ENCODE measurements at places on chromosomes 13 and 19. TPM values are rescaled to one million over a fixed set of nuclear protein-coding genes. Genes with fewer than 3 reads are reported as not detected.

DNA sequence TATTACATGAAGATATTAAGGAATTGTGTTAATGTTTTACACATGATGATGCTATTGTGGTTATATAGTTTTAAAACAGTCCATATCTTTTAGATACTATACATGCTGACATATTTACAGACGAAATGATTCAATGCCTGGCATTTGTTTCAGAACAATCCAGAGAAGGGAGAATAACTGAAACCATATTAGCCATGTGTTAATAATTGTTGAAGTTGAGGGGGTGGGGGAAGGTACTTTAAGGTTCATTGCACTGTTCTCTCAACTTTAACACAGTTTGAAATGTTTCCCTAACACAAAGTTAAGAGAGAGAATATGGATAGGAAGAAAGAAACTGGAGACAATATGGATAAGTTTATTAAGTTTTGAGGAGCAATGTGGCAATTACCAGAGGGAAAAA, 5.8 kb downstream of the CRYL1 start:
- H3K27ac ChIP-seq: no peak overlapping the region
- H3K4me3 ChIP-seq: no peak overlapping the region
- DNase-seq: no peak
- H3K36me3 ChIP-seq: no peaks in the 10 kb centered on the region
- H3K27me3 ChIP-seq: no peaks in the 10 kb centered on the region

DNA sequence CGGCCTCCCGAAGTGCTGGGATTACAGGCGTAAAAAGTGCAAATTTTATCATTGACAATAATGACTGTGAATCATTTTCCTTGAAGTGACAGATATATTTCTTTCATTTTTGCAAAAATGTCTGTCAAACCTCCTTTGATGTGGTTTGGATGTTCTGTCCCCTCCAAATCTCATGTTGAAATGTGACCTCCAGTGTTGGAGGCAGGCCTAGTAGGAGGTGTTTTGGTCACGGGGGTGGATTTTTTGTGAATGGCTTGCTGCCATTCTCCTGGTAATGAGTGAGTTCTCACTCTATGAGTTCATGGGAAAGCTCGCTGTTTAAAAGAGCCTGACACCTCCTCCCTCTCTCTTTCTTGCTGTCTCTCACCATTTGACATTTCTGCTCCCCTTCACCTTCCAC, 5.5 kb upstream of the SLC1A6 start:
- H3K27me3 ChIP-seq: peaks cover 20% of the 10 kb centered on the region
- no peaks in the 10 kb centered on the region for H3K36me3 ChIP-seq
- H3K27ac ChIP-seq: no peak overlapping the region
- no peak for DNase-seq
- H3K4me1 ChIP-seq: no peaks in the 10 kb centered on the region
- no peak overlapping the region for H3K4me3 ChIP-seq

DNA sequence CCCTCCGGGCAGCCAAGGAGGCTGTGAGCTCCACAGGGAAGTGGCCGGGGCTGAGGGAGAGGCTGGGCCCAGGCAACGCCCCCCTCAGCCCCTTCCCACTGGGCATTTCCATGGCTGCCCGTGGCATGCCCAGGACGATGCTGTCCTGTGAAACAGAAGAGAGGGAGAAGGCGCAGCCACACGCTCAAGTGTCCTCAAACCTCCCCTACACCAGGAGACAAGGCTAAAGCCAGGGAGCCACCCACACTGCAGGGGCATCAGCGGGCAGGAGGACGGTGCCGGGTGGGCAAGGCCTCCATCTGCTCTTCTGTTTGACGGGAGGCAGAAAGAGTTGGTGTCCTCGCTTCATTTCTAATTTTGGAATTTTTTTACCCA, 14.2 kb upstream of the PROZ start:
- no peaks in the 10 kb centered on the region for H3K36me3 ChIP-seq
- no peaks in the 10 kb centered on the region for H3K27me3 ChIP-seq
- no peak overlapping the region for H3K27ac ChIP-seq
- no peak overlapping the region for H3K4me3 ChIP-seq
- no peaks in the 10 kb centered on the region for H3K4me1 ChIP-seq

GRCh38 chr19:47886010-47886559, at the start of gene SULT2A1:
Gene SULT2A1 (minus strand): TSS chr19:47886315. CDS start chr19:47886257, 58 bp downstream.
- H3K4me1 ChIP-seq: no peaks in the 10 kb centered on the region
- H3K27me3 ChIP-seq: no peaks in the 10 kb centered on the region
- no peak for DNase-seq
- H3K36me3 ChIP-seq: no peaks in the 10 kb centered on the region

DNA sequence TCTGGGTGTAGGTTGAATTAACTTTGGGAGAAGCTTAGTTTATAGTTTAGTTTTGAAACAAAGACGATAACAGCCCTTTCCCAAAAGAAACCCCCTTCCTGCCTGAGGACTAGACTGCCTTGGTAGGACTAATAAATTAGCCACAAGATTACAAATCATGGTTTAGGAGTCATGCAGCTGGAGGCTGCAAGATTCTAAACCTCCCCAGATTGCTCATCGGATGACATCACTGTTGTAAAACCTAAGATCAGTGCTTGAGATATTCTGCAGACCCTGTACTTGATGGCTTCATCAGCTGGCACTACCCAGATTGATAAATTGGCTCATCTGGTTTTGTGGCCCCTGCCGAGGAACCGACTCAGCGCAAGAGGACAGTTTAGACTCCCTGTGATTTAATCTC, 35.9 kb upstream of the MPHOSPH8 start:
- H3K36me3 ChIP-seq: no peaks in the 10 kb centered on the region
- peaks cover 21% of the 10 kb centered on the region for H3K27me3 ChIP-seq
- no peak for DNase-seq
- H3K4me1 ChIP-seq: peaks cover 4% of the 10 kb centered on the region

DNA sequence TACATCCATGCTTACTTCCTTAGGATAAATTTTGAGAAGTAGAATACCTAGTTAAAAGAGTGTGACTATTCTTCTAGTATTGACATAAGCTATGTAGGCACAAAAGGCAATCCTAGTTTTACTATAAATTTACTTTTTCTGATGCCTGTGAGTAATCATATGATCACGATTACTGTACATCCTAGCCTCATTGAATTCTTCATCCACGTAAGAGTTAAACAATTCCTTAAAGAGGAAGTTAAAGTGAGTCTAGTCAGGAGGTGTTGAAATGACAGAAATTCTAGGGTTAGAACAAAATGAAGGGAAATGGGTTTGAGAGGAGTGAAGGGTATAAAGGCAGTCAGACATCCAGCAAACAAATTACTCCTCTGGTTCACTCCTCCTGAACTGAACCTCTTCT, at the start of gene ACOD1:
Gene ACOD1 (plus strand): TSS at position 363 of the 400 bp plus-strand sequence. CDS start 48 bp downstream, outside the sequence.
- no peak within 1 kb of the TSS for H3K4me3 ChIP-seq
- no peaks in the 10 kb centered on the region for H3K4me1 ChIP-seq
- DNase-seq: no peak

DNA sequence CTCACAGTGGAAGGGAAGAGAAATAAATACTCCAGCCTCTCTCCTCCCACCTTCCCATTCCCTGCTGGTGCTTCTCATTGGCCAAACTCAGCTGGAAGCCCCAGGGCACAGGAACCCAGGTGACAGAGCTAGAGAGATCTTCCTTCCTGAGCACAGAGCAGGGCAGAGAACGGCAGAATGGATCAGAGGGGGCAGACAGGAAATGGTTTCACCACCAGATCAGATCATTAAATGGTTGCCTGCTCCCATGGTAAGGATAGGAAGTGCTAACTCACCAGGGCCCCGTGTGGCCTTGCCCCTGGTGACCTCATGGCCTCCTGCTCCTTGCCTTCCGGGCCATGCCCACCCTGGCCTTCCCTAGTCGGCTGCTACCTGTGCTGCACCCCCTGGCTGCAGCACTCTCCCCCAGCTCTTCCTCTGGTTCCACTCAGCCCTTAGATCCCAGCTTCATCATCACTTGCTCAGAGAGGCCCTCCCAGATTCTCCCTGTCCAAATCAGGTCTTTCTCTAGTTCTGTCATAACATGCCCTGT, 108.7 kb downstream of the DPF1 start:
- no peak for DNase-seq
- no peak overlapping the region for H3K4me3 ChIP-seq
- H3K27ac ChIP-seq: no peak overlapping the region
- no peaks in the 10 kb centered on the region for H3K27me3 ChIP-seq
- no peaks in the 10 kb centered on the region for H3K4me1 ChIP-seq

DNA sequence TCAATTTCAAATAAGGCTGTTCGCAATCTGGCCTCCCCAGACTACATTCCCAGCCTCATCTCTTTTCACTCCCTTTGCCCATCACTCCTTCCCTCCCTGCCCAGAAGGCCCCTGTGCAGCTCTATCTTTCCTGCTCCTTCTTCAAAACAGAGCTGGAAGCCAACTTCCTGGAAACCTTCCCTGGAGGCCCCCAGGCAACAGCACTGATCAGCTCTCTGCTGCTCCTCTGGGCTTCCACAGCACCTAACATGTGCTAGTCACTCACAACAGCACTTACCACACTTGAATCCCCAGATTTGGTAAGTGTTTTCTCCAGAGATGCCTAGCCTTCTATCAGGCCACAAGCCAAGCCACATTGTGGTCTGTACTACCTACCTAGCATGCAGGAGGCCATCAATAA, 9.5 kb downstream of the SMAD9 start:
- no peaks in the 10 kb centered on the region for H3K27me3 ChIP-seq
- DNase-seq: no peak
- no peaks in the 10 kb centered on the region for H3K36me3 ChIP-seq
- H3K4me1 ChIP-seq: no peaks in the 10 kb centered on the region
- H3K4me3 ChIP-seq: no peak overlapping the region
- no peak overlapping the region for H3K27ac ChIP-seq

DNA sequence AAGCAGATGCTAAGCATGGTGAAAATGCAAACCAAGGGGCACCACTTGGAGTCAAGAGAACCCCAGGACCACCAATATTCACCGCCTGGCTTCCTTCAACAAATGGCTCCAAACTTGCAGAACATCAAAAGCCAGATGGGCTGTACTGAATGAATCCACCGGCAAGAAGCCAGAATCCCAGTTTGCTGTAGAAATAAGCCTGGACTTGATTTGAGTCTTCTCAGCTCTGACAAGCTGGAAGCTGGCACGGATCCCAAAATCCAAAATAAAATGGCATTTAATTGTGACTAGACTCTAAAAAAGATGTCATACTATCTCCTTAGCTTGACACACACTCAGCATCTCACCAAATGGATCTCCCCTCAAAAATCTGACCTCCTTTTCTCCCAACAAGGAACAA, 11.9 kb downstream of the EFNB2 start:
- H3K4me3 ChIP-seq: no peak overlapping the region
- no peak for DNase-seq
- H3K36me3 ChIP-seq: no peaks in the 10 kb centered on the region
- no peaks in the 10 kb centered on the region for H3K27me3 ChIP-seq
- no peak overlapping the region for H3K27ac ChIP-seq
- peaks cover 11% of the 10 kb centered on the region for H3K4me1 ChIP-seq

- peaks cover 3% of the 10 kb centered on the region for H3K4me1 ChIP-seq
- peaks cover 23% of the 10 kb centered on the region for H3K36me3 ChIP-seq
- peaks cover 24% of the 10 kb centered on the region for H3K27me3 ChIP-seq
Measured at GRCh38 chr19:18895824-18896341, at the start of gene CERS1. Gene CERS1 (minus strand): TSS chr19:18896158. CDS start chr19:18896072, 86 bp downstream.

GRCh38 chr13:75804605-75805004, 168.5 kb downstream of the LMO7 start:
- H3K27me3 ChIP-seq: no peaks in the 10 kb centered on the region
- peaks cover 7% of the 10 kb centered on the region for H3K4me1 ChIP-seq
- no peak overlapping the region for H3K27ac ChIP-seq
- DNase-seq: no peak
- peaks cover 30% of the 10 kb centered on the region for H3K36me3 ChIP-seq

GRCh38 chr19:30144802-30145201, 202.8 kb downstream of the URI1 start:
- H3K27ac ChIP-seq: no peak overlapping the region
- no peaks in the 10 kb centered on the region for H3K27me3 ChIP-seq
- no peak overlapping the region for H3K4me3 ChIP-seq
- no peaks in the 10 kb centered on the region for H3K4me1 ChIP-seq
- DNase-seq: no peak

GRCh38 chr19:30634131-30634830, 262.1 kb downstream of the ZNF536 start:
- no peak overlapping the region for H3K27ac ChIP-seq
- no peaks in the 10 kb centered on the region for H3K36me3 ChIP-seq
- no peak for DNase-seq
- no peaks in the 10 kb centered on the region for H3K27me3 ChIP-seq

GRCh38 chr19:13913352-13913751, 7.4 kb downstream of the CC2D1A start:
- no peaks in the 10 kb centered on the region for H3K27me3 ChIP-seq
- H3K27ac ChIP-seq: no peak overlapping the region
- peaks cover 63% of the 10 kb centered on the region for H3K36me3 ChIP-seq

DNA sequence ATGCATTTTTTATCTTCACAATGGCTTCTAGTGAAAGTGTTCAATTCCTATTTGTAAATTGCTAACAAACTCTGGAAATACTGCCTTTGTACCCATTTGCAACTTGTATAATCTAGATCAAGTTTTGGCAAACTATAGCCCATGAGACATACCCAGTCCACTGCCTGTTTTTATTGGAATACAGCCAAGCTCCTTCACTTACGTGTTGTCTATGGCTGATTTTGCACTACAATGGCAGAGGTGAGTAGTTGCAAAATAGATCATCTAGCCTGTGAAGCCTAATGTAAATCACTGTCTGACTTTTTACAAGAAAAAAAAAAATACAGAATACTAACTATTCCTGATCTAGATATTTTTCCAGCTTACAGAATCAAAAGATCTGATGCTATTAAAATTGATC, 37.1 kb downstream of the DZIP1 start:
- H3K27ac ChIP-seq: no peak overlapping the region
- no peak overlapping the region for H3K4me3 ChIP-seq
- no peak for DNase-seq
- no peaks in the 10 kb centered on the region for H3K36me3 ChIP-seq

DNA sequence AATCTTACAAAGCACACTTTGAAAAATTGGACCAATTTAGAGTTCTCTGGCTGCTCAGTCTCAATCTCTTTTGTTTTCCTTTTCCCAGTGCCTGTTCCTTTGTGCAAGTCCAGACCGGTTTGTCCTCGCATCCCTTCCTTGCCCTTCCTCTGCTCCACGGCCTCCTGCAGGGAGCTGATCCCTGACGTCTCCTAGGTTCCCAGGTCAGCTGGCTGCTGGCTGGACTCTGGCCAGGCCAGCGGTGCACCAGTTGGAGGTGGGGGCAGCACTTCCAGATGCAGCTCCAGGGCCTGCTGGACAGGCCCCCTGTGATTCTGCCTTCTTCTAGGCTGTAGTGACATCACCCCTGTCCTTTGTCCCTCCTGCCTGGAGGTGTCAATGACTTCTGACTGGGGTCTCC, 44.0 kb upstream of the KPNA3 start:
- H3K4me3 ChIP-seq: no peak overlapping the region
- no peaks in the 10 kb centered on the region for H3K4me1 ChIP-seq
- no peaks in the 10 kb centered on the region for H3K27me3 ChIP-seq

DNA sequence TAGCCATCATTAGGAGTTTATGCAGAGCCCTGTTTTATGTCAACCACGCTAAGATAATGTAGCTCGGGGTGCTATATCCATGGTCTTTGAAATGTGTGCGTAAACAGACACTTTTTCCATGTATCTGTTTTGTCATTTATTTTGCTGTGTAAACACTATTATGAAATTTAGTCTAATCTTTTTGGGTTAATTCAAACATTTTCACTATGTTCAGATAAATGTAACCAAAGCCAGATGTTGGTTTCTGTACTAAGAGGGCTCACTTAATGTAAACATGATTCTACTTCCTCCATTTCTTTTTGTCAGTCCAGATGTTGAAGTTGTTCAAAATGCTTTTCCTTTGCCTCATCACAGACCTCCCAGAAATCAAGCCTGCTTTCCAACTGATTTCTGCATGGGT, 499.5 kb upstream of the GPC6 start:
- DNase-seq: no peak
- no peaks in the 10 kb centered on the region for H3K27me3 ChIP-seq
- H3K4me1 ChIP-seq: no peaks in the 10 kb centered on the region
- H3K36me3 ChIP-seq: no peaks in the 10 kb centered on the region
- no peak overlapping the region for H3K4me3 ChIP-seq

Gene PSG11
- total RNA-seq: not detected

Gene EDDM13
- 1.1 TPM for total RNA-seq

Gene C2CD4C
- 2.6 TPM for total RNA-seq

Gene LILRA5
- total RNA-seq: 13.5 TPM

Gene PIH1D1
- 64.2 TPM for total RNA-seq

Gene CD37
- total RNA-seq: 101 TPM
